ENCODE measurements at places on chromosomes 2 and 18.

- no peak for DNase-seq
Measured at GRCh38 chr2:15818318-15818753, 122.0 kb upstream of the MYCN start.

DNA sequence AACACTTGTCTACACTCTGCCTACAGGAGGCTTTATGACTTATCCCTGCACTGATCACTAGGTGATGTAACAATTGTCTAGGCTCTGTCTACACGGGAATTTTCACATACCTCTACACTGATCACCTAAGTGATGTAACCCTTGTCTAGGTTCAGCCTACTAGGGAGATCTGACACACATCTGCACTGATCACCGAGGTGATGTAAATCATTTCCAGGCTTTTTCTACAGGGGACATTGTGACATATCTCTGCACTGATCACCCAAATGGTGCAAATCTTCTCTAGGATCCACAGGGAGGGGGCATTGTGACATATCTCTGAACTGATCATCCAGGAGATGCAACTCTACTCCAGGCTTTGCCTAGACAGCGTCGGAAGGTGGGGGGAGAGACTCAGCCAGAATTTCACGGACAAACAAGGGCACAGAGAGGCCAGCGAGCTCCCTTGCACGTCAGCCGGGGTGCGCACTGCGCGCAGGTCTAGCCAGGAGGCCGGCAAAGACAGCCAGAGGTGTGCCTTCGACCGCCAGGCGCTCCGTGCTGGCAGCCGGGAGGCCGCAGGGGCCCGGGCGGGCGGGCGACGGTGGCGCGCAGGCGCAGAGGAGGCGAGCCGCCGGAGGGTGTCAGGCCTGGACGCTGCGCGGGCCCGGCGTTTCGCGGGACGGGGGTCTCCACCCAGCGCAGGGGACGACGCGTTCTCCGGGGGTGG is 46.9 kb upstream of the USP14 start:
- DNase-seq: peak; percentile 59

- no peak for DNase-seq
Measured at GRCh38 chr18:12858991-12859390, 25.0 kb downstream of the PTPN2 start.

GRCh38 chr2:1736997-1737480 is 7.3 kb downstream of the PXDN start:
- no peak for DNase-seq

DNA sequence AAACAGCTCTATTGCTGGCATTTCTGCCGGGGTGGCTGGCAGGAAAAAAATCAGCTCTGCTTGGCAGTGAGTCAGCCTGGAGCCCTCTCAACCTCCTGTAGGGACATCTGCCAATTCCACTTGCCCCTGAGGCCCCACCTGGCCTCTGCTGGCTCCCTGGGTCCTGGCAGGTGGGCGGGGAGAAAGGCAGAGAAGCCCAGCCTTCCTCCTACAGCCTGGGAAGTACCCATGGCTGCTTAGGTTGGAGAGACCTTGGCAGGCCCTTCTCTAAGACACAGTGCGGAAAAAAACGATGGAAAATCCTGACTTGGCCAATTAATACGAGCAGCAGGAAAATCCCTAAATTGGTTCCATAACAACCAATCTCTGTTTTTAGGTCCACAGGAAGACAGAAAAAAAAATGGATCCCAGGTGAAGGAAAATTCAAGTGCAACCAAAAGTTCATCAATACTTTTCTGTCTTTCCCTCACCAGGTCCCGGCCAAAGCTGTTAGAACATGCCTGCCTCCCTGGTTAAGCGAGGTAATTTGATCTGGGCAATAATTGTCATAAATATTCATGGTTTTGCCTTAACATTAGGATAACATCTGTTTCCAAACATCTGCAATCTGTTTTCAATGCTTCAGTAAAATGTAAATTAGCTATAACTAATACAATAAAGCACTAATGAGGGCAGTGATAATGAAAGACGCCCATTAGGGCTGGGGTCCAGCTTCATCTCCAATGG is 245.9 kb downstream of the TFCP2L1 start:
- no peak for DNase-seq

- DNase-seq: no peak
Measured at GRCh38 chr2:38330754-38331153, 46.3 kb downstream of the ATL2 start.

- DNase-seq: no peak
Measured at GRCh38 chr18:35974181-35974580, 1.7 kb downstream of the RMP24 start.

DNA sequence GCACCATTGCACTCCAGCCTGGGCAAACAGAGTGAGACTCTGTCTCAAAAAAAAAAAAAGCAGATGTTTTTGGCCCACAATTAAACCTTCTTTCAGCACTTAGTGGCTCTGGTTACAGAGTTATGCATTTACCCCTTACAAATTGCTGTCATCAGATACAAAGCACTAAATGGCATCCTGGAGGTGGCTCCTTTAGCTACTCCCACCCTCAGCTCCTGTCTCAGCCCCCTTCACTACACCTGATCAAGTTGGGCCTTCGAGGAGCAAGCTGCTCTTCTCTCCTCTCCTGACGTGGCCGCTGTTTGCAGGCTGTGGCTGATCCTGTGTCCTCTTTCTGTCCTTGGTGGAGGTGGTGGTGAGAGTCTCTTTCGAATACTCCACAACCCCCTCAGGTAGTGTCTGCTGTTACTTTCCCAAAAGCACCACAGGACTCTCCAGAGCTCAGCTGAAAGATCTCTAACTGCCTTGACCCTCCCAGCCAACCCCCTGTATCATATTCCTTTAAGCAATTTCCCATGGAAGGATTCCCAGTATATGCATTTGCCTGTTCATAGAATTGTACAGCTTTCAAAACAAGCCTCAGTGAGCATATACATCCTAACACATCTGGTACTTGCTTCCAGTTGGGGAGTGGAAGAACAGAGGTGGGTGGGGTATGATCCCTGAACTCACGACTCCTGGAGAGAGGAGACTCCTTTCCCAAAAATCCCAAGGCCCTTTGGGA is 285.9 kb downstream of the CLIP4 start:
- DNase-seq: no peak

- no peak for DNase-seq
Measured at GRCh38 chr18:27109451-27109850, 75.7 kb downstream of the CHST9 start.

GRCh38 chr18:44537526-44537925 is 143.2 kb upstream of the SETBP1 start:
- no peak for DNase-seq

- no peak for DNase-seq
Measured at GRCh38 chr2:207825978-207826377, 56.3 kb upstream of the FZD5 start.

GRCh38 chr2:19488009-19488691 is 129.7 kb upstream of the OSR1 start:
- DNase-seq: no peak

DNA sequence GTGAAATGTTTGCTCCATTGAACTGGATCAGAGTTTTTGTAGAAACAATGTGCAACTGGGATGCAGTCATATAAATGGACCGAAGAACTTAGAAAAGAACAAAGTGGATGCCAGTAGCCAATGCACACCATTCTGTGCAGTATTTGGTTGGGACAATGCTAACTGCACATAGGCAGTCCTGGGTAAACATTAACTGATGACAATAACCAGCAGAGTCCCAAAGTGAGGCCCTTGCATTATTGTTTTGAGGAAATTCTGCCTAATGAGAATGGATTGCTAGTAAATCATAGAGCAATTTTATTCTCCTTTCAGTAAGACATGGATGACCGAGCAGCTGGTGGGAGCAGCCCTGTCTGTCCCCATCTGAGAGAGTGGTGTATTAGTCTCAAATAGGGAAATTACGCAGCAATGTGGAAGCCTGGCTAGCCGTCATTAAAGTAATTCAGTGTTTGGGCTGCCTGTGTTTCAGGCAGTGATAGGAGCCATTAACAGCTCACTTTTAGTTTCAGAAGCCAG is 94.9 kb downstream of the KCTD1 start:
- DNase-seq: no peak

DNA sequence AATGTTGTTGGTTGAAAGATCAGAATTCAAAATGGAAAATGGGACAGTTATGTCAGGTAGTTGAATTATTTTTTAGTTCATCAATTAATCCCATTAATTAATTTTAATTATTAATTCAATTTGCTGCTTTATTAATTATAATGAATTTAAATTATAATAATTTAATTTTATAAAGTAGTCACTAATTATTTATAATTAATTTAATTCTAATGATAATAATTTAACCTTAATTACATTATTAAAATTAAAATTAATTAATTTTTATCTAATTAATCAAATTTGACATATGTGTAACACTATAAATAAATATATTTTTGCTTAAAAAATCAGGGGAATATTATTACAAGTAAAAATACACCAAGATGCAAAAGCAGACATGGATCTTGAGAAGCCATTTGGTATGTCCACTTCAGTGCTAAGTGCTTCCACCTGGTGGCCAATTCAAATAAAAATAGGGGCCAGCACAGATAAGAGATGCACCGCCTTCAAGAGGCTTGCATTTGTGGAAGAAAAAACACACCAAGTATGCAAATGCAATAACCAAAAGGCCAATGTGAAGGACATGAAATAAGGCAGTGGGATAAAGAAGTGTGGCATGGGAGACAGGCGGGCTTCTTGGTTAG is 73.2 kb downstream of the MBP start:
- DNase-seq: no peak

Data from stimulated activated CD4-positive, alpha-beta T cell treated with anti-CD3 and anti-CD28 coated beads, Interleukin-12 subunit alpha, Interleukin-12 subunit beta, amount 100 ng/mL, for 24 hours (primary cell).